ENCODE measurements at places on chromosomes 1 and 21.

- no peak for DNase-seq
Observed at GRCh38 chr1:77958391-77958790, 20.5 kb downstream of the FUBP1 start.

- no peak for DNase-seq
Observed at GRCh38 chr1:160850993-160851392, 11.7 kb downstream of the CD244 start.

- no peak for DNase-seq
Observed at GRCh38 chr1:235710687-235711086, 61.1 kb upstream of the GNG4 start.

DNA sequence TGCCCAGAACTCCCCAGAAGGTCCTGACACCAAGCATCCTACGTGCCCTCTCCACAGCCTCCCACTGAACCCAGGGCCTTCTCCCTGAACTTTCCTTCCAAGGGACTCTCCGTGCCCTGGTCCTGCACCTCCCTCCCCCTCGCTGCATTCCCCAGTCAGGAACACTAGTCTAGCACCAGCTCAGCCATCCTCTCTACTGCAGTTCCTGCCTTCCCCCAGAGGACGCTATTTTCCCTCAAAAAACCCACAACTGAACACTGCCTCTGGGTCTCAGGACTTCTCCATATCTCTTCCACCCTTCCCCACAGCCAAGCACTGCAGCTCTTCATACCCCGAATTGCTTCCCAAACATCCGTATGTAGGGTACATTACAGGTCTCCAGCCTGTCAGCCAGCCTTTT is 12.6 kb upstream of the ARTN start:
- no peak for DNase-seq

- DNase-seq = no peak
Observed at GRCh38 chr1:18927654-18928272, 25.4 kb upstream of the ALDH4A1 start.

All from NCI-H1694 (cell line).